Stomach (tissue), 19 donors: ENCODE measurements at places on chromosomes 11 and 22.

- no peak for DNase-seq
Measured at GRCh38 chr11:121213362-121213893, 79.1 kb upstream of the SC5D start.

- no peak for DNase-seq
Measured at GRCh38 chr11:88178191-88178590, 2.9 kb upstream of the RAB38 start.

DNA sequence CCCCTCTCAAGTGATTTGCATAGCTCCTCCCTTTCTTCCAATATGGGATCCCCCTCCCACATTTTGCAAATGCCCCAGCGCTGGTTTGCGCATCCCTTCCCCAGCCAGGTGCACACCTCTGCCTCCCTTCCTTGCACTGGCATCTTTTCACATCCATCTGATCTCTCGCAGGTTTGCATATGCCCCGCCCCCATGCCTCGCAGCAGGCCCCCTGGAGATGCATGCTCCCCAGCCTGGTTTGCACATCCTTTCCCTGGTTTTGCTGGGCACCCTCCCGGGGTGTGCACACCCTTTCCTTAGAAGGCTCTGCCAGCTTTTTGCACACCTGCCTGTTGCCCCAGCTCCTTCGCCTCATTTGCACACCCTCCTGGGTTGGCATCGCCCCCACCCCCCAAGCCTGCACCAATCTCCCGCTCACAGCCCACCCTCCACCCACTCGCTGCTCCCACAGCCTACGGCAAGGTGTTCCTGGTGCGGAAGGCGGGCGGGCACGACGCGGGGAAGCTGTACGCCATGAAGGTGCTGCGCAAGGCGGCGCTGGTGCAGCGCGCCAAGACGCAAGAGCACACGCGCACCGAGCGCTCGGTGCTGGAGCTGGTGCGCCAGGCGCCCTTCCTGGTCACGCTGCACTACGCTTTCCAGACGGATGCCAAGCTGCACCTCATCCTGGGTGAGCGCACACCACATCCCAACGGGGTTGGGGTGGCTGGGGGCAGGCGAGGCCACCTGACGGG lies 917 bp downstream of the RPS6KA4 start:
- peak; percentile 77 for DNase-seq

DNA sequence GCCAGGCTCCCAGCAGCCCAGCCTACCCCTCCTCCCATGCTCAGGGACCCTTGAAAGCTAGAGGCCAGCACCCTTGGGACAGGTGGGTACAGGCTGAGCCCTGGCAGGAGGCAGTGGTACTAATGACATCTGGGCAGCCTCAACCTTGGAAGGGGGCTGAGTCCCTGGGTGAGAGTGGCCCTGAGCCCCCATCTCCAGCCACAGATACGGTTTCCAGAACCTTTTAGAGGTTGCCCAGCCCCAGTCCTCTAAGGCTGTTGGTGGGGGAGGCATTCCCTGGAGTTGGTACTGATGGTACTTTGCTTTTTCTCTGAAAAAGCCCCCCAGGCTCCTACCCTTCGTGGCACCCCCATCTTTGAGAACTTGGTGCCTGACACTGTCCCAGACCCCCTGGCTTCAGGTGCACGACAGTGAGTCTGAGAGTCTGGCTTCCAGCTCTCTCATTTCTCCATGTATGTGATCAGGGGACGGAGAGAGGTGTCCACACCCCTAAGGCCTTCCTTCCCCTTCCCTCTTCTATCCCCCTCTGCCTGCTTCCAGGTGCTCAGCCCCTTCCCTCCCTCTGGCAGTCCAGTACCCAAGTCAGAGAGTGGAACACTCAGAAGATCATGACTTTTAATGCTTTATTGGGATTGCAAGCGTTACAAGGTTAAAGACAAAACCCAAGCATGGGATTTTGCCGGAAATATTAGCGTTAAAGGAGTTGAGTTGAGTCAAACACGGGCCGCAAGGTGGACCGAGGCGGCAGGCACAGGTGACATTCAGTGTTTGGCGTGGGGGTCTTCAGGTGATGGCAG lies 10.5 kb downstream of the IGF2 start:
- no peak for DNase-seq

DNA sequence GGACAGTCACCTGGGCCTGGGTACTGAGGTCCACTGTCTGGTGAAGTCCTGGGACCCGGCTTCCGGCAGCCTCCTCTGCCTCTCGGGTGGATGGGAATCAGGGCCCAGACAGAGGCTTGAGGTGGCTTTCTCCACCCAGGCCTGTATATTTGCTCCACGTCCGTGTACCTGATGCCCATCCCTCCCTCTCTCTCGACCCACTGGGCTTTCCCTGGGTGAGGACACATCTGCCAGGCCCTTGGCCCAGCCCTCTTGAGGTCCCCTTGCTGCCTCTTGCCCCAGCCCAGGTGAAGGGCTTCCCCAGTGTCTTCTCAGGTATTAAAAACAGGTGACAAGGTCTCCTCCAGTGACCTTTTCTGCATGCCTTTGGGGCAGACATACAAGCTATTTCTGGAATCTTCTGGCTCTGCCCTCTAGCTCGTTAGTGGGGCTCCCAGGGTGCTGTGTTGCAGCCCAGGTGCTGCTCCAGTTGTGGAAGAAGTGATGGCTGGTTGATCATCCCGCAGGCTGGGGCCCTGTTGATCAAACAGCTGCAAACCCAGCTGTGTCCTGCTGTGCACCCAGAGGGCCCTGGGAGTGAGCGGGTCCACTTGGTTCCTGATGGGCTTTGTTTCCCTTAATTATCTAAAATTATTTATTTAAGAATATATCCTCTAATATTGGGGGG lies 25.5 kb upstream of the ACR start:
- no peak for DNase-seq

- no peak for DNase-seq
Measured at GRCh38 chr11:118054712-118055640, 21.9 kb upstream of the TMPRSS4 start.

GRCh38 chr11:85759915-85760314 lies 51.0 kb downstream of the SYTL2 start:
- DNase-seq, result no peak

GRCh38 chr11:72793425-72794367 lies at the start of gene STARD10:
TSS of gene STARD10 (minus strand) at chr11:72794047. CDS start at chr11:72781181, 12,866 bp downstream.
- peak; percentile 99 for DNase-seq

- no peak for DNase-seq
Measured at GRCh38 chr11:72573072-72573854, 101.0 kb downstream of the PDE2A start.

GRCh38 chr22:49155039-49155769 lies 672.5 kb downstream of the BRD1 start:
- no peak for DNase-seq

GRCh38 chr11:105034813-105035620 lies at the start of gene CASP1:
TSS of gene CASP1 (minus strand) at chr11:105035144. CDS start at chr11:105035113, 31 bp downstream.
- peak; percentile 76 for DNase-seq

DNA sequence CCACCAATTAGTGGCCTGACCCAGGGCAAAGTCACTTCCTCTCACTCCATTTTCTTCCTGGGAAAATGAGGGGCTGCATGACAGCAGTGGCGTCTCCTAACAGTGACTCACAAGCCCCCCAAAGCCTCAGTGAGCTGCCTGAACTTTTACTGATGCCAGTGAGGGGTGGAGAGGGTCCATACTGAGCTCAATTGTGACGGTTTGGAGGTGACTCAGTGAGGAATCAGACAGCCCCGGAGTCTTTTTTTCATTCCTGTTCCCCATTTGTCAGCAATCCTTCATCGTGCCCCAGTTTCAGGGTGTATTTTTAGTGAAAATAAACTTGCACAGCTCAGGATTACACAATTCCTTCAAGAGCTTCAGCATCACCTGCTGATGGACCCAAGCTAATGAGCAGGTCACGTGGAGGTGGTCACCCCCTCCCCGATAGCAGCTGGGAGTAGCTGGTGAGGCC lies 30.1 kb upstream of the RASD2 start:
- no peak for DNase-seq

DNA sequence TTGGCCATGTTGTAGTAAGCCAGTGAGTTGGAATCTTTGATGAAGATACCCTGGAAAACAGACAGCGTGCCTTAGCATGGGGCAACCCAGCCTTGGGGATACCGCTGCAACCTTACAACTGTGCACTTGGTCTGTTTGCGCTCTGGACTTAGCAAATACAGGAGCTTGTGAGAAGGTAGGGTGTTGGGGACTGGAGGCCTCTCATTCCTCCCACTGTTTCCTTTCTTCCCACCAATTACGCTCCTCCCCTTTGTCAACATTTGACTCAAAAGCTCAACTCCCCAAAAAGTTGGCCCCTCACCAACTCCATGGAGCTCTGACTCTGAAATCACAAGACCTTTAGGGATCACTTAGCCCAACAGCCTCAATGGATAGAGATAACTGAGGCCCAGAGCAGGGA lies 7.9 kb upstream of the TBC1D10A start:
- DNase-seq, result peak; percentile 67

- no peak for DNase-seq
Measured at GRCh38 chr11:114167771-114168448, 108.4 kb downstream of the ZBTB16 start.

- peak; percentile 25 for DNase-seq
Measured at GRCh38 chr11:117177534-117178209, 871 bp upstream of the SIDT2 start.

GRCh38 chr11:34651551-34651950 lies 30.7 kb downstream of the EHF start:
- no peak for DNase-seq

- no peak for DNase-seq
Measured at GRCh38 chr22:47161631-47162030, 399.2 kb downstream of the TBC1D22A start.

DNA sequence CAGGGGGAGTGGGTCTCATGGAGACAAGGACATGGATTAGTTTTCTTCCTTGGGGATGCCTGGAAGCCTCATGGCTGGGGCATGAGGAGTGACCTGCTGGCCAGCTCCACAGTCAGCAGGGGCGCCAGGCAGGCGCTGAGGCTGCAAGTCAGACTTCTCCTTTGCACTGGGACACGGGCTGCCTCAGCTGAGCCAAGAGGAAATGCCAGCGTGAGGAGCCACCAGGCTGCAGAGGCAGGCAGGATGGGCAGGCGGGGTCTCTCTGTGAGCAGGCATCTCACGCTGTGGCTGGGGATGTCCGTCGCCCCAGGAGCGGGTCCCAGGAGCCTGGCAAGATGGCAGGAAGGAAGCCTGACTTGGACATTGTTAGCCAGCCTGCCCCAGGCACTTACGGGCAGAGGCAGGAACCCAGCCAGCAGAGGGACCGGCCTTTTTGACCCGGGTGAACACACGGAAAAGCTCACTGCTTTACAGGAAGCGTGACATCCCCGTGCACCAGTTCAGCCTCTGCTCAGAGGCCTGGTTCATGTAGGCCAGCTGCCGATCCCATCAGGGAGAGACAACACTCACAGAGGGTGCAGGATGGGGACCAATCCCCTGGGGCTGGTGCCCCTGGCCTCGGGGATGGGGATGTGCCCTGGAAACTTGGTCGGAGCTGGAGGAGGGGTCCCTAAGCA lies 10.2 kb downstream of the GNB1L start:
- peak; percentile 55 for DNase-seq

GRCh38 chr11:18310800-18311340 lies 11.1 kb downstream of the HPS5 start:
- DNase-seq, result no peak

- DNase-seq, result no peak
Measured at GRCh38 chr22:30371981-30372380, 15.2 kb downstream of the CCDC157 start.

DNA sequence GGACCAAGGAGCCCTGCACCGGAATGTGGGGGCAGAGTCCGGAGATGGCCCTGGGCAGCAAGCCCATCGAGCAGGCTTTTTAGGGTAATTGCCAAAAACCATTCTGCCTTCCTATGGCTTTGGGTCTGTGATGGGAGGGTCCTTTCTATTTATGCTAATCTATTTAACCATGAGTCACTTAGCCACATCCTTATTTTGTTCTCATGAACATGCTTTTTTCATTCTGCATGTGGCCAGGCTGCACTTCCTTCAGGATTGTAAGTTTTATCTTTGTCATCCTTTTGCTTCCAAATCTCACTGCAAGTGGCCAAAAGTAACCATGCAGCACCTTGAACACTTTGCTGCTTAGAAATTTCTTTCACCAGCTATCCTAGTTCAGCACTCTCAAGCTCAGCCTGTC lies 88.3 kb downstream of the EFCAB6 start:
- no peak for DNase-seq

GRCh38 chr22:29154364-29155048 lies 51.2 kb upstream of the EMID1 start:
- peak; percentile 93 for DNase-seq

- no peak for DNase-seq
Measured at GRCh38 chr11:12103411-12104225, 6.8 kb upstream of the MICAL2 start.

- DNase-seq, result peak; percentile 19
Measured at GRCh38 chr11:2510626-2511402, 66.0 kb downstream of the KCNQ1 start.

GRCh38 chr11:100009728-100010127 lies 677.4 kb upstream of the ARHGAP42 start:
- no peak for DNase-seq

DNA sequence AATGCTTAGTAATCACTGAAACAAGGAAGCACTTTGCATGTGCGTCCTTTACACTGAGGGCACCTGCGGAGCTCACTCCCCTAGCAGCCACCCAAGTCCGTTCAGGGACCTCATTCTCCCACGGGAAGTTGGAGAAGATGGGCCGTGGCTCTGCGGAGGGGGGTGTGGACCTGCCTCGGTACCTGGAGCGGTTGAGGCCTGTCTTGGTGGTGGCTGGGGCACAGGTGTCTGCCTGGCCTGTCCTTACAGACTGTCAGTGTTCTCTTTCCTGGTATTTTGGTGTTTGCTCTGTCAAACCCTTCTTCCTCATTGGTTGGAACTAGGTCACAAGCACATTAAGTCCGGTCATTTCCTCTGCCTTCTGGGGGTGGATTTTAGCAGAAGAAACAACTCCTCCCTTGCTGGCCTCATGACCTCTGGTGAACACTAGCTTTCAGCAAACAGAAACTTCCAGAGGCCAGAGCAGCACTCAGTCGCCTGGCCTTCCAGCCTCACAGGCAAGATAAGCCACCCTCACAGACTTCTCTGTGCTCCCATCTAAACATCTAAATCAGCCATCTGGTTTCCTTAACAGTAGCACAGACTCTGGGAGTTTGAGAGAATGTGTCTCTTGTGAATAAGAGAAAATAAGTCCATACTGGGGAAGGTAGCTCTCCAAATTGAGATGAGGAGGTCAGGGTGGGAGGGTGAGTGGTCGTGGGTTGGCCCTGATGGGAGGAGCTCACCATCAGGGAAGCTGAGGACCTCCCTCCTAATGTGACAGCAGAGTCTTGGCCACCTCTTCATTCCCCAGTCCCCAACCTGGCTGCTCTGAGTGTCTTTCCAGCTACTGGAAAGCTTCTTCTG lies 8.6 kb downstream of the SNAP29 start:
- peak; percentile 66 for DNase-seq

DNA sequence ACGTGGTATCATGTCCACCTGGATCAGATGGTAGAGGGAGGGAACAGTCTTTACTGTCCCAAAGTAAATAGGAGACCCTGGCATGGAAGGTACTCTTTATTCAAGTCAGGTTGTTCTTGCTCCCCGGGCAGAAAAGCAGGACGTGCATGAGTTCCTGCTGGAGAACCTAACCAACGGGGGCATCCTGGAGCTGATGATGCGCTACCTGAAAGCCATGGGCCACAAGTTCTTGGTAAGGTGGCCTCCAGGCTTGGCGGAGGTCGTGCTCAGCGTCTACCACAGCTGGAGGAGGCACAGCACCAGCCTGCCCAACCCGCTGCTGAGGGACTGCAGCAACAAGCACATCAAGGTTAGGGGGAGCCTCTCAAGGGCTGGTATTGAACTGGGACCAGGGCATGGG lies 48.7 kb downstream of the CABIN1 start:
- DNase-seq, result no peak
